ENCODE measurements at places on chromosomes 5 and 9. TPM values are rescaled to one million over a fixed set of nuclear protein-coding genes. Genes with fewer than 3 reads are reported as not detected.

The LRRC14B gene
- not detected for total RNA-seq

The SLC36A3 gene
- not detected for total RNA-seq

- no peak for DNase-seq
Measured at GRCh38 chr9:132744881-132745755, 74.9 kb downstream of the GTF3C4 start.

GRCh38 chr9:12640866-12641636 lies 52.1 kb upstream of the TYRP1 start:
- DNase-seq = no peak

DNA sequence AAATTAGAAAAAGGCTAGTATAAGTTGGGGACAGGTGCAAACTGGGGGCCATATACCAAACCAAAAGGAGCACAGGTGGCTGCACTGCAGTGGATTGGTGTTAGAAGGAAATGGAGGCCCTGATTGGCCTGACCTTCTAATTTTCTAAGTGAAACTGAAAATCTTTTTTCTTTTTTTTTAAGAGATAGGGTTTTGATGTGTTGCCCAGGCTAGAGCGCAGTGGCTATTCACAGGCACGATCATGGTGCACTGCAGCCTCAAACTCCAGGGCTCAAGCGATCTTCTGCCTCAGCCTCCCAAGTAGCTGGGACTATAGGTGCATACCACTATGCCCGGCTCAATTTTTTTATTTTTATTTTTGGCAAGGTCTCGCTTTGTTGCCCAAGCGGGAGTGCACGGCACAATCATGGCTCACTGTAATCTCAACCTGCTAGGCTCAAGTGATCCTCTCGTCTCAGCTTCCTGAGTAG lies 9.8 kb upstream of the CCDC69 start:
- no peak for DNase-seq

DNA sequence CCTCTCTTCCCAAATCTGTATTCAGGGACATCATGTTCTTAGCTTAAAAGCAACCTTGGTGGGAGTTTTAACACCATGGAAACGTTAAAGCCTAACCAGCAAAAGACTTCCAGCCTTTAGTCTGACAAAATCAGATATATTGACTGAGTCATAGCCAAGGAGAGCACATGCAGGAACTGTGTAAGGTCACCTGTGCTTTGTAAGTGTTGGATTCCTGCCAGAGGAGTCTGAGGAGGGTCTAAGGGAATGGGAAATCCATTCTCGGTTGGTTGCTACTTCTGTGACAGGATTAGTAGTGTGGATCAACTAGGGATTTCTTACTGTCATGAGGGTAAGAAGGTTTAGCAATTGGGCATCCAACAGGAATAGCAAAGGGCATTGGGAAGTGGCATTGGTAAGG lies 142.0 kb upstream of the CHD1 start:
- no peak for DNase-seq

- DNase-seq = no peak
Measured at GRCh38 chr9:113368348-113368981, 8.3 kb downstream of the HDHD3 start.

- no peak for DNase-seq
Measured at GRCh38 chr5:124352312-124352711, 394.1 kb downstream of the ZNF608 start.

- no peak for DNase-seq
Measured at GRCh38 chr9:76552751-76553455, 93.9 kb downstream of the GCNT1 start.
